Activated T-cell treated with anti-CD3 and anti-CD28 coated beads, Interleukin-2, amount 50 U/mL, for 4 hours (primary cell): ENCODE measurements at places on chromosomes 2 and 18. TPM values are rescaled to one million over a fixed set of nuclear protein-coding genes. Genes with fewer than 3 reads are reported as not detected.

OSBPL6 gene
- total RNA-seq = 0.28 TPM

BCL2L11 gene
- 65.5 TPM for total RNA-seq

DSG1 gene
- not detected for total RNA-seq

DNA sequence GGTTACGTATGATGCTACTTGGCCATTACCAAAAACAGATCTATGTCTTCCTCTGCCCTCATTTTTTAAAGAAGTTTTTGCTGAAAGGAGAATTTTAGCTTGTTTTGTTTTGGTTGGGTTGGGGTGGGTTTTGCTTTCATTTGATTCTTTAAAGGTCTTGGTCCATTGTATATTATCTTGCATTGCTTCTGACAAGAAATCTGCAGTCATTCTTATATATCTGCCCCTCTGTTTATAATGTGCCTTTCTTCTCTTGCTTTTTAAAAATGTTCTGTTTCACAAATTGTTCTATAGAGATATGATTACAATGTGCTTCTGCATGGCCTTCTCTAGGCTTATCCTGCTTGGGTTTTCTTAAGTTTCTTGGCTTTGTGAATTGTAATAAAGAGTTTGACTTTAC is 660.6 kb downstream of the RNF144A start:
- no peak for DNase-seq

GRCh38 chr2:152440049-152440448 is 105.1 kb downstream of the FMNL2 start:
- no peak for DNase-seq

- DNase-seq = no peak
Observed at GRCh38 chr18:58611395-58612131, 17.3 kb downstream of the ALPK2 start.

DNA sequence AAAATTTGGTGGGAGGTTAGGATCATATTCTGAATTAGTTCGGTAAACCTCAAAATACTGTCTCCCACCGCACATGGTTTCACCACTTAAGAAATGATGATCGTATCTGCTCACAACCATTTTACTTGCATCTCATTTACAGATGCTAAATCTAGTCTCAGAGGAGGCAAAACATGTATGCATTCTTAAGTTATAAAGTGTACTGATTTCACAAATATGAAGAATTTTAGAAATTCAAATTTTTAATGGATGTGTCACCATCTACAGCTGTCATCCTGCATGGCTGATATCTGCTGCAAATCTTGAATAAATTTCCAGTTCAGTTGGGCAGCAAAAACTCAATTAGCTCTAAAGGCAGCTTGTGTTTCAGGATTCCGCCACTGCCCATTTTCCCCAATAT is 243.3 kb upstream of the KCNJ3 start:
- no peak for DNase-seq
